Activated CD8-positive, alpha-beta memory T cell treated with anti-CD3 and anti-CD28 coated beads for 1 hour (primary cell): ENCODE measurements at places on chromosomes 12 and 14.

GRCh38 chr12:113287899-113288282 lies 47.0 kb downstream of the SLC8B1 start:
- no peak for DNase-seq

GRCh38 chr12:101407049-101407435 lies 530 bp downstream of the ARL1 start:
- no peak for DNase-seq

GRCh38 chr12:104928036-104928745 lies 29.9 kb downstream of the SLC41A2 start:
- no peak for DNase-seq

- no peak for DNase-seq
Observed at GRCh38 chr12:3988519-3989217, 115.5 kb upstream of the PARP11 start.

GRCh38 chr12:95321516-95322246 lies 104.1 kb downstream of the VEZT start:
- no peak for DNase-seq

GRCh38 chr14:24094841-24095270 lies 745 bp downstream of the PCK2 start:
- DNase-seq, result no peak

- no peak for DNase-seq
Observed at GRCh38 chr14:70909733-70910614, 2.7 kb downstream of the PCNX1 start.

- DNase-seq, result no peak
Observed at GRCh38 chr12:93135286-93136239, 206.5 kb upstream of the EEA1 start.

GRCh38 chr14:34794217-34794616 lies 79.8 kb upstream of the CFL2 start:
- DNase-seq, result no peak

GRCh38 chr12:133010657-133011297 lies 24.6 kb downstream of the ZNF26 start:
- no peak for DNase-seq

DNA sequence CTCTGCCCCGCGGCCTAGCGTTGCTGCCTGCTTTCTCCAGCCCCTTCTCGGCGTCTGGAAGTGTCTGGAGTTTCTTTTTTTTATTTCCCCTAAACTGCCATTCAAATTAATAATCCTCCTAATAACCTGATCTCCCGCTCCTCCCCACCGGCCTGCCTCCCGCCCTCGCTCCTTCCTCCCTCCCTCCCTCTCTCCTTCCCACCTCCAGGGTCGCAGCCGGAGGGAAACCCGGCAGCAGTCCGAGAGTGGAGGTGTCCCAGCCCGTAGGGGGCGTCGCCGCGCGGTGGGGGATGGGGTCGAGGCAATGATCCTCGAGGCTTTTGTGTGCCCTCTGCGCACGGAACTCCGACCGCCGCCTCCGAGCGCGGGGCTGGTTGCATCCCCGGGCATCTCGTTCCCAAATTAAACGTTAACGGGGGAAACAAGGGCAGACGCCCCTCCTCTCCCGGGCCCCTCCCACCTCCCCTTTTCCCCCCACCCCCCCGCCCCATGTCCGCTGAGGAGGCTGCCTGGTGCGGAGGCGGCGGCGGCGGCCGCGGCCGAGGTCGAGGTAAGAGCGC lies 1.0 kb upstream of the SOCS2 start:
- DNase-seq, result peak; percentile 46

GRCh38 chr12:8037947-8038346 lies 5.4 kb downstream of the FOXJ2 start:
- DNase-seq, result no peak

DNA sequence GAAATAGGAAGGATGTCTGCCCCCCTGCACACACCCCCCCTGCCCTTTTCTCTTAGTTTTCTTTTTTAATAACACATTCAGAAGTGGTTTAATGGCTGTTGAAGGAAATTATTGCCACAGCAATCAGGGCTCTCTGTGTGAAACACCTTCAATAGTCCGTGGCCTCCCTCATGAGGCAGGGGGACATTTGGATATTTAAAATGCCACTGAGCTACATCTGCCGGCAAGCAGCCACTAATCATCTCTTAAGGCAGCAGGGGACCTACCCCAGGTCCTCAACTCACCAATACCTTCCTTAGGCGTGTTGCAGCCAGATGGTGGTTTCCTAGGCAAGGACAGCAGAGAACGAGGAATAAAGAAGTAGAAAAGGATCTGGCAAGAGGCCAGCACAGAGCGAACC lies 283.2 kb downstream of the TTC8 start:
- DNase-seq, result no peak

DNA sequence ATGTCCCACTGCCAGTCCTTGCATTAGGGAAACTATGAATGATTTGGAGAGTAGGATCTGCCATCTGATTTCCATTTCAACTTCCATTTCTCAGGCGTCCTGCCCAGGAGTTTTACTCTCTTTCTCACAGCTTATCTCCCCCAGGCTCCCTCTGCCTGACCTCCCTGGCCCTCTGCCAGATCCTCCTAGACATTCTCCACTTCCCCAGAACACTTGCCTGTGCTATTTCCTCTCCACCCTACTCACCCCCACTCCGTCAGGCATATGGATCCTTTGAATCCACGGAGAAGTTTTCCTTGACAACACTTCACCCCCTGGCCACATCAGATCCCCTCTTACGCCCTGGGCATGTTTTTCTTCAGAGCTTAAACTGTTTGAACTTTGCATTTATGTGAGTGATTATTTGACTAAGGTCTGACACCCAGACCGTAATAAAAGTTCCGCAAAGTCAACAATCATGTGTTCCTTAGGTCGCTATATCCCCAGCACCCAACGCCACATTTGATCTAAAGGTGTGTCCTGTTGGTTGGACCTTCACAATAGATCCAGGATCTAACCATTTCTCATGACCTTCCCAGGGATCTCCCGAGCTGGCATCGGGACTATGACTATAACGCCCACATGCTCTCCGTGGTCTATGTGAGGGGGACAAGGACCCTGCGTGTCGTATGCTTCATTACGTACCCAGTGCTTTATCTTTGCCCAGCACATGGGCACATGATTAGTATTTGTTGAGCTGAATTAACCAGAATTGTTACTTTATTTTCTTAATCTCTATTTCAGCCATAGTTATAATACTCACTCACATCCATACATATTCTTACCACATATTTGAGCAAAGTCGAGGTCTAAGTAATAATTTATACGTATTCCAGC lies 255.8 kb upstream of the FOXN3 start:
- DNase-seq, result no peak

- DNase-seq, result no peak
Observed at GRCh38 chr12:27474344-27474743, 27.8 kb downstream of the SMCO2 start.

GRCh38 chr12:2284857-2285256 lies 232.1 kb downstream of the CACNA1C start:
- no peak for DNase-seq

GRCh38 chr14:105469456-105470349 lies 4.9 kb upstream of the CRIP2 start:
- no peak for DNase-seq

GRCh38 chr12:47219243-47219642 lies 139.5 kb upstream of the AMIGO2 start:
- DNase-seq, result no peak

- no peak for DNase-seq
Observed at GRCh38 chr14:76993752-76994151, 34.8 kb downstream of the IRF2BPL start.

DNA sequence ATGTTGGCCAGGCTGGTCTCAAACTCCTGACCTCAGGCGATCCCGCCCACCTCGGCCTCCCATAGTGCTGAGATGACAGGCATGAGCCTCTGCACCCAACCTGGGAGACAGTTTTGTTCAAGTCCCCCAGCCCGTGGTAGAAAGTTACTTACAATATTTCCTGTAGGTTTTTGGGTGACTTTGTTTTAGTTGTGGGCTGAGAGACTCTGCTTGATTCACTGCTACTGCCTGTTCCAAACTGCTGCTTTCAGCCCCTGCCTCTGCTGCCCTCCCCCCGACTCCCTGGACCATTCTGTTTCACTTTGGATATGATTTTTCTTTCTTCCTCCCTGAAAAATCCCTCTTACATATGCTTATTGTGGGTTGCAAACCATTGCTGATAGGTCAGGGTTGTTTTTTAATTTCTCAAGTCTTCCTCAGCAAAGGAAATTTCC lies 13.4 kb upstream of the PCNX1 start:
- no peak for DNase-seq

- DNase-seq, result no peak
Observed at GRCh38 chr14:101500061-101500460, 61.2 kb upstream of the DIO3 start.

DNA sequence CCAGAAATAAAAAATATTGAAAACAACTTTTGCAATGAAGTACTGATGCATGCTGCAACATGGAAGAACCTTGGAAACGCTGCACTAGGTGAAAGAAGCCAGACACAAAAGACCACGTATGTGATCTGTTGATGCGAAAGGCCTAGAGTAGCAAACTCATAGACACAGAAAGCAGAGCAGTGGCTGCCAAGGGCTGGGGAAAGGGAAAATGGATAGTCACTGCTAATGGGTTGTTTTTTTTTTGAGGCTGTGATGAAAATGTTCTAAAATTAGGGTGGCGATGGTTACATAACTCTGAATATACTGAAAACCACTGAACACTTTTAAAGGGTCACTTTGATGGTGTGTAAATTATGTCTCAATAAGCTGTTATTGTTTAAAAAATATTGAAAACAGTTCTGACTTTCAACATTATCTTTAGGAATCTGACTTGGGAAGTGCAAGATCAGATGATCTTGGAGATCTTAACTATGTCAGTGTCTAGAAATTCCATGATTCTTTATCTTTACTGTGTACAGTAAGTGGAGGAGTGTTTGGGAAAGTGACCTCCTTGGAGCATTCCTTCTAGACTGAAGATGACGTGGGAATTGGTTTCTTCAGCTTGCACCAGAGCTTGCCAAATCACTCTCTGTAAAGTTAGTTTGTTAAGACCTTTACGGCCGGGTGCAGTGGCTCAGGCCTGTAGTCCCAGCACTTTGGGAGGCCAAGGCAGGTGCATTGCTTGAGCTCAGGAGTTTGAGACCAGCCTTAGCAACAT lies 12.4 kb downstream of the MLXIP start:
- DNase-seq, result no peak

DNA sequence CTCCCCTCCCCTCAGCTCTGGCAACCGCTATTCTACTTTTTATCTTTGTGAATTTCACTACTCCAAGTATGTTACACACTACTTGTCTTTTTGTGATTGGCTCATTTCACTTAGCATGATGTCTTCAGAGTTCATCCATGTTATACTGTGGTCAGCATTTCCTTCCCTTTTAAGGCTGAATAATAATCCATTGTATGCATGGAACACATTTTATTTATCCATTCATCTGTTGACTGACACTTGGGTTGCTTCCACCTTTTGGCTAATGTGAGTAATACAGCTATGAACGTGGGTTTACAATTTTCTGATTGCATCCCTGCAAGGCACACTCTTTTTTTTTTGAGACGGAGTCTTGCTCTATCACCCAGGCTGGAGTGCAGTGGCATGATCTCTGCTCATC lies 53.0 kb upstream of the FUT8 start:
- DNase-seq, result no peak

- DNase-seq, result no peak
Observed at GRCh38 chr14:64692189-64692985, 11.8 kb upstream of the PLEKHG3 start.

DNA sequence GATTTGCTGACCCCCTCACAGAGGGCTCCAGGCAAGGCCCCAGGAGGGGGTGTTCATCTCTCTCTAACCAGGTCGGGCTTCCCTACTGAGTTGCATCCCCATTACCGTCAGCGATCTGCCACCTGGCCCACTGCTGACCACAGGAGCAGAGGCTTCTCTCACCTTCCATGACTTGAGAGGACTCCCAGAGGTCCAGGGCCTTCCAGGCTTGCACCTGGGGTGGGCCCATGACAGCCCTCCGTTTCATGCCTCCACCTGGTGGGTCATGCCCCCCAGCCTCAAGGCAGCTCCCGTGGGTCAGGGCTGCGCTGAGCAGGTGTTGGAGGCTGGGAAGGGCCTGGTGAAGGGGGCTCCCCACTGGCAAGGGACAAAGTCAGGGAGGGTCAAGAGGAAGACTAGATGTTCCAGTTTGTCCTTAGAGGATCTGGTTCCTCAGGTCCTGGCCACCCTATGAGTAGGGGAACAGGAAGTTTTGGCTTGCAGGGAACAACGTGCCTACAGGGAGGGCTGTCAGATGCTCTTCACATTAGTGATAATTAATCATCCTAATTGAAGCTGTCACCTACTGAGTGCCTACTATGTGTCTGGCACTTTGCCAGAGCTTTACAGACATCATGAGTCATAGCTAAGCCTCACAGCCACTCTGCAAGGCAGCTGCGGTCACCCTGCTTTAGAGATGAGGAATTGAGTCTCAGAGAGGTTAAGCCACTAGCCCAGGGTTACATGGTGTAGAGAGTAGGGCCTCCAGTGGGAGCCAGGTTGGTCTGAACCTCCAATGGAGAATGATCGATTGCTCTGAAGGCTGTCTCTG lies 13.8 kb downstream of the NFKBIA start:
- no peak for DNase-seq

DNA sequence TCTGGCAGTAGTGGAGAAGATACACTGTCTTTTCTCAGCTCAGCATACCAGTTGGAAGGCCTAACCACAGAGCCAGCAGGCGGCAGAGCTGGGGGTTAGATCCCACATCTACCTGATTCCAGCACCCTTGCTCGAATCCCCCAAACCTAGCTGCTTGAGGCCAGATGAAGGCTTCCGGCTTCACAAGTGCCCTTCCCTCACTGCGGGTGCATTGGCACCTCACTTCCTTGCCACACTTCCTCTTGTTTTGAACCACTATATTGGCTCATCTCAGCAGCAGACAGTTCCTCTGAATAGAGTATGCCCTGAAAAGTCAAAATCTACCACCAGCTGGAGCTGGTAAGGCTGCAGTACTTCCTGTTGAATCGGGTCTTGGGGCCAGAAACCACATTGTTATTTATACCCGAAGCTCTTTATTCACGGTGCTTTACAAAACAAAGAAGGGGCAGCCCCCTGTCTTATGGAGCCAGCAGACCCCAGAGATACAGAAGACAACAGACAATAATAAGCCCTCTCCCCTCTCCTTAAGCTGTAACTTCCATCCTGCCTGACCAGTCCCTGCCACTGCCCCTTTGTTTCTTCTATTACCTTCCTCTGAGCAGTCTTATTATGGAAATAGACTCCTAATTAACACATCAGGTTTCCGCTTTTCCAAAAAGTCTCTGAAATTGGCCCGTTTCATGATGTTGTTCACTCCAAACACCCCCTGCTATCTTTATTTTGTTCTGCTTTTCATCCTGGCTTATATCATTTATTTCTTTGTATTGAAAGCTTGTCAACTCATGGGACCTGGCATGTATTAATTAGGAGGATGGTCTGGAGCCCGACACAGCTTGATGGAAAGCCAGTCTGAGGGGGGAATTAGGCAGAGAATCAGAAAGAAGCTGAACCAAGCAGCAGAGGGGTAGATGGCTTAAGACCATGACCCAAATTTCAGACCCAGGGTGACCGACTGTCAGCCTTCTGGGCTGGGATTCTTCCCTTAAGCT lies 233.5 kb downstream of the EFCAB11 start:
- DNase-seq, result peak; percentile 42

DNA sequence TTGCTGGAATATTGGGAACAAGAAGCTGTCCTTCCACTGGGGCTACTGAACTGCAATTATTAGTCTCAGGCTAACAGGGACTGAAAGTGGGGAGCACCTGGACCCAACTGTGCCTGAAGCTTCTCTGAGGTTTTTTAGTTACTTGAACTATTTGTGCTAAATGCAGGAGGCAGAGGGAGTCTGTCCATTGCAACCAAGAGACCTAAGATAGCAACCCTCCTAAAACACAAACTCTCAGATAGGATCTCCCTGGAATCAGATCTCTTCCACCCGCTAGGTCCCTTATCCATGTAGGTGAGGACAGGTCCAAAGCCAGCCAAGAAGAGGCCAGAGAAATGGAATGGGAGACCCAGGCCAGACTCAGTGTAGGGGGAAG lies 58.1 kb downstream of the NCOR2 start:
- DNase-seq, result no peak
